ENCODE measurements at places on chromosomes 12 and 14. TPM values are rescaled to one million over a fixed set of nuclear protein-coding genes. Genes with fewer than 3 reads are reported as not detected.

PLEKHG3 gene
- total RNA-seq: 57.8 TPM

KLHL28 gene
- total RNA-seq: 7.4 TPM

CLEC9A gene
- 0.32 TPM for total RNA-seq

JAG2 gene
- 30.5 TPM for total RNA-seq

GSC gene
- 3.6 TPM for total RNA-seq

LGR5 gene
- 0.64 TPM for total RNA-seq

KRT77 gene
- total RNA-seq: 0.57 TPM

NANOG gene
- total RNA-seq: 0.05 TPM

PAPLN gene
- total RNA-seq: 33.1 TPM

GLT1D1 gene
- not detected for total RNA-seq

RASSF9 gene
- 3.5 TPM for total RNA-seq

TSPAN19 gene
- total RNA-seq: not detected

RNASE3 gene
- total RNA-seq: not detected

RNF10 gene
- total RNA-seq: 95.3 TPM

Data from prostate gland (tissue), 2 donors.